ENCODE measurements at places on chromosomes 1 and 21. TPM values are rescaled to one million over a fixed set of nuclear protein-coding genes. Genes with fewer than 3 reads are reported as not detected.

The CELA2B gene
- not detected for total RNA-seq

The CSF3R gene
- total RNA-seq = not detected

The TMEM200B gene
- total RNA-seq = 3.5 TPM

- DNase-seq = peak; percentile 34
These were observed 2.3 kb downstream of the FGR start for GRCh38 chr1:27632387-27633297.

DNA sequence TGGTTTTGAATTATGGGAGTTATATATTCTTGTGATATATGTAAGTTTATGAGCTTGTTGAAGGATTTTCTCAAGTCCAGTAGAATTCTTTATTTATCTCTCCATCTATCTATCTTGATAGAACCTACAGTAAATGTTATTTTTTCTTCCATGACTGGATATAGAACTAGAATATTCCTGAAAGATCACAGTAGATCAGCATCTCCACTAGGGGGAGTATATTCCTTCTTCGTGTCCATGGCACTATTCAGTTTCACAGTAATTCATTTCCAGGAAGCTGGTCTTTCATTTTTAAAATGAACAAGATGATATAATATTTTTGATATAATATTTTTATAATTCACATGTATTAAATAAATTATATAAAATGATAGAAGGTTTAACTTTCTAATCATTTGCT is 18.8 kb downstream of the TMPRSS15 start:
- peak; percentile 3 for DNase-seq

DNA sequence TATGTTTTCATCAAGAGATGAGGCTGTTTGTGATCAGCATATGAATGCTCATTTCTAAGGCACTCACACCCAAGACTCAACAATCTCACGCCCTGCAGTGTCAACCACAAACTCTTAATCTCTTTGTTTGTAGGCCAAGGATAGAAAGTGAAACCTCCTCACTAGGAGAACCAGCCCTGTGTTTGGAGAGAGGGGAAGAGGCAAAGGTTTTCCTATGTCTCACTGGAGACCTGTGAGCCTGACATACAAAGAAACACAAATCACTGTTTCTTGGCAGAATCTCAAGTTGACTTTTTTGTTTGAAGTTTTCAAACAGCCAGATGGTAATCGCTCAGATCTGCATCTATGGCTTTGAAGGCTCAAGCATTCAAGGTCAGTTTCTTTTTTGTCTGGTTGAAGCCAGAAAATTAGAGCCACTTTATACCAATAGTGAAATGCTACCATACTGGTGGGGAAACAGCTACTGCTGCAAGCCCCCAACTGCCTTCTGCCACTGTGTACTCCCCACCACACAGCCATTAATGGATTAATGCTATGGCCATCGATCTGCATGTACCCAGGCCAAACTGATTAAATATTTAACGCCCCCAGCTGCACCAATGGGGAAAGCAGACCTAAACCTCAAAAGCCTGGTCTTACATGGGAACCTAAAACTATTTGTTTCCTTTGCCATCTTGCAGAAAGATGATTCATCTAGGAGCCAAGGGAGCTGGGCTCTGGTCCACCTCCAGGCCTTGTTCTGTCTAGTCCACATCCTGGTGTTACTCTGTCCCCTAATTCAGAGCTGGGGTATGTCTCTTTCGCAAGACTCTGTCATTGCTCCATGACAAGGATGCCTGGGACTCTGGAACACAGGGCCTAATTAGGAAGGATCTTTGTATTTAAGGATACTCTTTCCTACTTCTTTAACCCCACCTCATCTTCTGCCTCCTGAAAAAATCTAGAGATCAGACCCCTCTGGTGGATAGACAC is 16.3 kb downstream of the PDZK1 start:
- peak; percentile 91 for DNase-seq

Data from M059J (cell line).